ENCODE measurements at places on chromosomes 16 and 17. TPM values are rescaled to one million over a fixed set of nuclear protein-coding genes. Genes with fewer than 3 reads are reported as not detected.

- no peak for DNase-seq
These were observed 73.0 kb downstream of the ERCC4 start for GRCh38 chr16:13992976-13993375.

Gene CCDC57
- 50.3 TPM for total RNA-seq

Gene TBC1D3C
- not detected for total RNA-seq

- no peak for DNase-seq
These were observed 14.0 kb upstream of the STAC2 start for GRCh38 chr17:39239640-39240314.

DNA sequence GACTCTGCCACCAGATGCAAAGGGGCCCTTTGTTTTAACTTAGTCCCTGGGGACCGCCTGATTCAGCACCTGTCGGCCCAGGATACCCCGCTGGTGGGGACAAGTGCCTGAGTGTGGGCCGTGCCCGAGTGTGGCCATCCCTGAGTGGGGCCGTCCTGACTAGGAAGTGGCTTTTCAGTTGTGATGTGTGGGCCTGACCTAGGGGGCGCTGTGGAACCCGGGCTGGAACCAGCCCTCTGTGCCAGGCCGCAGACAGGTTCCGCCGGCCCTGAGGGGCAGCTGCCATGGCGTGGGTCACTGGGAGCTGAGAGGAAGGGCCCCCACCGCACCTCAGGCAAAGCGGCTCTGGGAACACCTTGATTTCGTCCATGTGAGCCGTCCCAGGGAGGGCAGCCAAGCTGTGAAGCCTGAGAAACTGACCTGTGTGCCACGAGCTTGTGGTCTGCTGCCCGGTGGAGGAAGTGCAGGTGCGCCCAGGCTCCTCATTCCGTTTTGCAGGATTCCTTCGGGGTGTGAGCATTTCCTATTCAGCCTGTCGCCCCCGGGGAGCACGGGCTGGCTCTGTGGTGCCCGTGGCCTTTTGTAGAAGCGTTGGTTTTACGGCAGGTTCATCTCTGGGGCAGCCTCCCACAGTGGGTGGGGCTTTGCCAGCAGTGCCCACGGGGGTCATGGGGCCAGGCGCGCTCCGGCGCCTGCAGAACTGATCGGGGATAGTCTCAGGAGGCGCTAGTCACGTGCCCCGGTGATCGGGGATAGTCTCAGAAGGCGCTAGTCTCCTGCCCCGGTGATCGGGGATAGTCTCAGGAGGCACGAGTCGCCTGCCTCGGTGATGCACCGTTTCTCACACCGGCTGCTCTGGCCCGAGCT is 5.3 kb downstream of the RPL13 start:
- peak; percentile 68 for DNase-seq

- DNase-seq = no peak
These were observed 38.5 kb downstream of the TBC1D16 start for GRCh38 chr17:79997011-79997660.

- DNase-seq = no peak
These were observed 40.5 kb downstream of the PSME3IP1 start for GRCh38 chr16:57145046-57146021.

DNA sequence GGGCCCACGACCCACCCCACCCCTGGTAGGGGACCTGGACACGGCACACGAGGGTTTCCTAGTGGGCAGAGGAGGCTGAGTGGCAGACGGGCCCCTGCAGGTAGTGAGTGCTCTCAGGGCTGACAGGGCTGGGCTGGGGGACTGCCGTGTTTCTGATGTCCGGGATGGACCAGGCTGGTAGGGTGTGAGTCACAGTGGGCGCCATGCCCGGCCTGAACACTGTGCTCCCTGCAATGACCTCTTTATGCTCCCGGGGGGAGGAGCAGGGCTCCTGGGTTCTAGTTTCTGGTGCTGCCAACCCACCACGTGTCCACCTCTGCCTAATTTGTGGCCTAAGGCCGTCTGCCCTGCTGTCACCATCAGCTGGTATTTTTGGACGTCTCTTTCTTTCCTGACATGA is 26.3 kb downstream of the ARHGAP23 start:
- no peak for DNase-seq

DNA sequence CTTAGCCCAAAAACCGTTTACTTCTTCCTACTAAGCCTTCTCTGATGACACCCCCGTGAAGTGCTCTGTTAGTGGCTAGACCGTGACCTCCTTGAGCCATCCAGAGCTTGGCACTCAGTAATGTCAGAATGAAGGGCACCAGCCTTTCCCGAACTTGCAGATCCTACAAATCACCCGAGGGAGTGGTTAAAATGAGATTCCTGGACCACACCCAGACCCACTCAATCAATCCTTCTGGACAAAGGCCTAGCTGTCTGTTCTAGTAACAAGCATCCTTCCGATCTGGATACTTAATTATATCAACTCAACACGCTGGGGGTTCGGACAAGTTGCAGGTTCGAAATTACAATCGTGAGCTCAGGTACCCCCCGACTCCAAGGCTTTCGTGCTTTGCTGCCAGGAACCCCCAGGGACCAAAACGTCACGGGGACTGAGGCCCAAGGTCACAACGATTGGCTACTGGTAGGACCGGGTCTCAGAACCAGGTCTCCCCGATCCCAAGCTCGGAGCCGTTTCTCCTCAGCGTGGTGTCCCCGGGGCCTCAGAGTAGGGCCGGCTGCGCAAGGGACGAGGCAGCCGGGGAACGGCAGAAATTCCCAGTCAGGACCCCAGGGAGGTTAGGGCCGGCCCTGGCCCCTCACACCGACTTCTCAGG is 527 bp downstream of the CIAPIN1 start:
- peak; percentile 19 for DNase-seq

- no peak for DNase-seq
These were observed 2.7 kb upstream of the RNF112 start for GRCh38 chr17:19408346-19408710.

Gene BCO1
- not detected for total RNA-seq

All from neural crest cell (in vitro differentiated cells).